ENCODE measurements at places on chromosomes 13 and 19.

- DNase-seq, result peak; percentile 22
Measured at GRCh38 chr13:65868884-65869283, 1361.3 kb downstream of the PCDH9 start.

- DNase-seq, result peak; percentile 37
Measured at GRCh38 chr19:8209462-8210378, 550 bp downstream of the CERS4 start.

DNA sequence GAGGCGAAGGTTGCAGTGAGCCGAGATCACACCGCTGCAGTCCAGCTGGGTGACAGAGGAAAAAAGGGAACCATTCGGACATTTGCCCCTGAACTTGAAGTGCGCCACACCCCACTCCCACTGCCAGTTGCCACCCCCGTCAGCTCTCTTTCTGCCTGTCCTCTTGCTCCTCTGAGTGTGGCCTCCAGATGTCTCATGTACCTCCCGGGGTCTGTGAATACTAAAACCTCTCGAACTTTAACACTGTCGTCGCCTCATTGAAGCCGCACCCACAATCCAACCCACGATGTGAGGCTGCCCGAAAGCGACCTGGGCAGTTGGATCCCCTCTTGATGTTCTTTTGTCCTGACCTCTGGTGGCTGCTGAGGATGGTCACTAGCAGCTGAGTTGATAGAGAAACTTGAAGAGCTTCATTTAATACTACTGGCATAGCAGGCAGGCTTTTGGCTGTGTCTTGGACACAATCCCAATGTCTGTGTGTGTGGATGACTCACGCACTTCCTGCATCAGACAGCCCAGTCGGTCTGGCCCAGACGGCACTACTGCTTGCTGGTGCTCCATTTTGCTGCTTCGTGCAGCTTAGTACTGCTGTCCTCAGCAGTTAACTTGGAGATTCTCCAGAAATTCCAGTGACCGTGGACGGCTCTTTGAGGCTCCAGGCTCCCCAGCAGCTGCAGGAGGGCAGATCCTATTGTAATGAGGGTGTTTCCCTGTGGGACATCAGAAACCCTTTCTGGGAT, 4.2 kb downstream of the FPR3 start:
- peak; percentile 98 for DNase-seq

- no peak for DNase-seq
Measured at GRCh38 chr13:40490086-40490758, 176.2 kb downstream of the FOXO1 start.

DNA sequence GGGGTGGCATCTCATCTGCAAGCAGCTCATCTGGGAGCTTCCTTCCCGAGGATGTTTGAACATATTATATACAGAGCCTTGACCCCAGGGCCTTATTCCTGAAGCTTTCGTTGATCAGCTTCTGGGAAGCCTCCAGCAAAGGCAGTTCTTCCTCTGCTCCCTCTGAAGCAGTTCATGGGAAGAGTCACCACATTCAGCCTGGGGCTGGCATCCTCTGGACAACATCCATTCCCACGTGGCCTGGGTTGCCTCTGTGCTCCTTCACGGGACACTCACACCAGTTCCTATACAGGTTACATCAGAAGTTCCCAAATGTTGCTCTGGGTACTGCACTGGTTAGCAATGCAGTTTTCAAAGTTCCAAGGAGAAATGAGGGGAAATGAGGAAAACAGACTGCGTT, 29.6 kb downstream of the COL4A2 start:
- no peak for DNase-seq

DNA sequence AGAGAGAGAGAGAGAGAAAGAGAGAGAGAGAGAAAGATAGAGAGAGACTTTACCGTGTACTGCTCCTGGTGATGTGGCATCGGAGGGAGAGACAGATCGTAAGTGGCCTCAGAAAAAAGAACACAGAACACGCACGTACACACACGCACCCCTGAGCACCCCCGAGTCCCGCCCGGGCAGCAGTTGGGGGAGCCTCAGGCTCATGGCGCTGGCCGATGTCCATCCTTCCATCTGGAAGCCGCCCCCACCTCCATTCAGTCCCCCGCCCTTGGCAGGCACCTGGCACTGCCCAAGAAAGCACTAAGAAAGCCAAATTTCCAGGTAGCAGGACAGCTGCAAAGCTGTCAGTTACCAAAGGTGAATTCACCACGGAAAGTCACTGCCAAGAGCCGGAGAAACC, 116.9 kb downstream of the IER2 start:
- no peak for DNase-seq

GRCh38 chr19:42422092-42422900, 4.9 kb downstream of the LIPE start:
- DNase-seq, result no peak

DNA sequence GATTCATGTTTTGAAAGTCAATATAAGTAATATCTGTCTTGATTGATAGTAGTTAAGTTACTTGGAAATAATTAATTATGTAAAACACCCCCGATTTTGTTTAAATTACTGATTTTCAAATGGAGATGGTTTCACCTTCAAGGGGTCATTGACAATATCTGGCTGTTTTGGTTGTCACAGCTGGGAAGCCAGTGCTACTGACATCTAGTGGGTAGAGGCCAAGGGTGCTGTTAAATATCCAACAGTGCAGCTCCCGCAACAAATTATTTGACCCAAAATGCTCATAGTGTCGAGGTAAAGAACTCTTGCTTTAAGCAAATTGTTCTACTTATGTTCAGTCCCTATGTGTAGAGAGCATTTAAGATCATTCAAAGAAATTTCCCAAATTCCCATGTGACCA, 50.6 kb upstream of the PCDH20 start:
- DNase-seq, result peak; percentile 15

GRCh38 chr19:2097886-2098327, 1.2 kb downstream of the IZUMO4 start:
- no peak for DNase-seq

GRCh38 chr13:60164234-60164889, 634 bp upstream of the DIAPH3 start:
- DNase-seq, result peak; percentile 12

DNA sequence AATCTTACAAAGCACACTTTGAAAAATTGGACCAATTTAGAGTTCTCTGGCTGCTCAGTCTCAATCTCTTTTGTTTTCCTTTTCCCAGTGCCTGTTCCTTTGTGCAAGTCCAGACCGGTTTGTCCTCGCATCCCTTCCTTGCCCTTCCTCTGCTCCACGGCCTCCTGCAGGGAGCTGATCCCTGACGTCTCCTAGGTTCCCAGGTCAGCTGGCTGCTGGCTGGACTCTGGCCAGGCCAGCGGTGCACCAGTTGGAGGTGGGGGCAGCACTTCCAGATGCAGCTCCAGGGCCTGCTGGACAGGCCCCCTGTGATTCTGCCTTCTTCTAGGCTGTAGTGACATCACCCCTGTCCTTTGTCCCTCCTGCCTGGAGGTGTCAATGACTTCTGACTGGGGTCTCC, 44.0 kb upstream of the KPNA3 start:
- no peak for DNase-seq

GRCh38 chr19:4208385-4209094, 20.8 kb upstream of the EBI3 start:
- peak; percentile 50 for DNase-seq

GRCh38 chr19:32819419-32820400, 49.9 kb downstream of the SLC7A9 start:
- no peak for DNase-seq

DNA sequence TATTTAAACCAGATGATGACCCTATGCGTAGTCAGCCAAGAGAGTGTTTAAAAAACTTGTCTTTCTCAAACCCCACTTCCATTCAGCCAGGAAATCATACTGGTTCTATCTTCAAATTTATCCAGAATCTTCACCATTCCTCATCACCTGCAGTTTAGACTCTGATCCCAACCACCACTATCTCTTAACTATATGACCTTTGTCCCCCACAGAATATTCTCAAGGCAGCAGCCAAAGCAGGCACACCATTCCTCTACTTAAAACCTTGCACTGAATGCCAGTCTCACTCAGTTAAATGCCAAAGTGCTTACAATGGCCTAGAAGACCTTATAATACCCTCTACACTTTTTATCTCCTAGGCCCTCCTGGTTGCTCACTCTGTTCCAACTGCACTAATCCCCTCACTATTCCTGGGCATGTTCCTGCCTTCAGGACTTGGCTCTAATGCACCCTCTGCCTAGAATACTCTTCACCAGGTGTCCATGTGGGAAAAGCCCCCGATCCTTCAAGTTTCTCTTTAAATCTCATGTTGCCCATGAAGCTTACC, 10.1 kb downstream of the SUCLA2 start:
- no peak for DNase-seq

DNA sequence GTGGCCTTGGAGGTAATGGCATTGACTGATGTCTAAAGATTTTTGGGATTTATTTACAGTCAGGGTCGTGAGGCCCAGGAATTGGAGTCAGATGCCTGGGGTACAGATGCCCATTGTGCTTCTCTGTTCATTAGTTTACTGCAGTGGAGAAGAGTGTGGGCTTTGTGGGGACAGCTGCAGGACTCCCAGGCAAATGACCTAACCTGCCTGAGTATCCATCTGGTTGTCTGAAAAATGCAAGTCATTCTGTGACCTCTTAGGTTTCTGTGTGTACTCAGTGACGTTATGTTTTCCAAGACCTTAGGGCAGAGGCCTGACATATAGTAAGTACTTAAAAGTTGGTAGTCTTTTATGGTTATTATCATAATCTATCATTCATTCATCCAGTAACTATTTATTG, 60.5 kb downstream of the SPATA13 start:
- DNase-seq, result peak; percentile 46

DNA sequence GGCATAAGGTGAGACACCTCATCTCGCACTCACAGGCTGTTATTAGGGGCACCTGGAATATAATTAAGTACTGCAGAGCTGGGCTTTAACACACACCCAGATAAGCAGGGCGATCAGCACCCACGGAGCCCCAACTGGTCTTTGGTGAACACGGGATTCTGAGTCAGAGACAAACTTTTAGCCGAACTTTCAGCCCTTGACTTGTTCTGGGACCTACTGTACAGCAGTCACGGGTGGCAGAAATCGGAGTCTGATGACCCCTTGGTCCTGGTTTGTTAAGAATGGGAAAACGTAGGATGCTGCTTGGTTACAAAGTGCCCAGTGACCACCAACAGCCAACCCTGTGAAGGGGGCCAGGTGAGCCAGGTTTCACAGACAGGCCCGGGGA, 9.0 kb downstream of the SH3GL1 start:
- no peak for DNase-seq

GRCh38 chr13:93552596-93552995, 326.0 kb downstream of the GPC6 start:
- DNase-seq, result no peak

- DNase-seq, result no peak
Measured at GRCh38 chr13:95204231-95204765, 97.0 kb downstream of the ABCC4 start.

DNA sequence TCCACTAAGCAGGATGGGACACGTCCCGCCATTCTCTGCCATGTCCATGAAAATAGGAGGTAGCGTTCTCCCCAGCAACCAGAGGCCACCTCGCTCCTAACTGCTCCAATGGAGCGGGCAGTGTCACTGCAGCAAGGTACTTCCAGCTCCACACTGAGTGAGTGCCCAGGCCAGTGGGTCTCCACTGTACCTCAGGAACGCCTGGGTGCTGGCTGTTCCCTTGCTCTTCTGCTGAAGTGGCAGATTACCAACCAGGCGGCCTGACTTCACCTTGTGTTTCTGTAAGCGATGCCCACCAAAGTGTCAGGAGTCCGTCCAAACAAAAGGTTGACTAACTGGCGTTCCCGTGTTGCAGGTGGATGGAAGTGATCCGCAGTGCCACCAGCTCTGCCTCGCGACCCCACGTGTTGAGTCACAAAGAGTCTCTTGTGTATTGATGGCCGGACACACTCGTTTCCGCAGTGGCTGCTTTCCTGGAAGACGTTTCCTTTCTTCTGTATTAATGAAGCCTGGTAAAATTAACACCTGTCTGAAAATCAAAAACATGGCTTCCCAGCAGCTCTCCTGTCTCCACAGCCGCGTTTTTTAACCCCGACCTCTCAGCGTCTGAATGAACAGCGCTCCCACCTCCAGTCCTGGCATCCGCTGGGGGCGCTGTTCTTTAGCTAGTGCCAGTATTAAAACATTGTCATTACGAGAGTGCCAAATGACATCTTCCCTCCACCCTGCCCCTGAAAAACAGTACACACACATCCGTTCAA, 128.8 kb downstream of the STK24 start:
- peak; percentile 13 for DNase-seq

DNA sequence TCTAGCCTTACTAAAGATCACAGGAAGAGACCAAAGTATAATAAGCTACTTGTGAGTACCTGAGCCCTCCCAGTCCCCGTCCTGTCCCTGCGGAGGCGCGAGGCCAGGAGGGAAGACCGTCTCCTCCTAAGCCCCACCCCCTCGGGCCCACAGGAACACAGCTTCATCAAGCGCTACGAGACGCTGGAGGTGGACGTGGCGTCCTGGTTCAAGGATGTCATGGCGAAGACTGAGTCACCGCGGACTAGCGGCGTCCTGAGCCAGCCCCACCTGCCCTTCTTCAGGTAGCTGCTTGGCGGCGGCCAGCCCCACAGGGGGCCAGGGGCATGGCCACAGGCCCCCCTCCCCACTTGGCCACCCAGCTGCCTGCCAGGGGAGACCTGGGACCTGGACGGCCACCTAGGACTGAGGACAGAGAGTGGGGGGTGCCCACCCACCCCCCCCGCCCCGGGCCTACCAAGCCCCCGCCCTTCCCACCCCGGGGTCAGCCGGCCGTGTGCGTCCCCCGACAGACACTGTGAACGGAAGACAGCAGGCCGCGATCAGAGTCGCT, 2.4 kb upstream of the TGFBR3L start:
- no peak for DNase-seq

GRCh38 chr13:43916828-43917227, 37.1 kb downstream of the LACC1 start:
- no peak for DNase-seq

DNA sequence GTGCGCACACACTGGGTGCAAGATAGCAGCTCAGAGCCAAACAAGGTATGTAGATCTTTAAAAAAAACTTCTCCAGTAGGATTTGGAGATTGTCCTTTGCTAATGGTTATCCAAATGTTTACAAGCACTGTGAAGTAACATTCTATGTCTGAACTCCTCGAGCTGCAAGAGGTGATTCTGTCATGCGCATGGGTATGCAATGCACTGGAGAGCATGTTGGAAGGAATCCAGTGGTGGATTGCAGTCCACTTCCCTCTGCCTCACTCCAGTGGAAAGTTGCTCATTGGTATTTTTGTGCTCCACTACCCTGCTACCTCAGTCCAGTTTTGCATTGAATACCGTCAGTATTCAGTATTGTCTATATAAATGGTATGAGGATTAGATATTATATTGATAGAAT, 132.1 kb downstream of the ATP8A2 start:
- no peak for DNase-seq

GRCh38 chr19:46033401-46033800, 7.4 kb downstream of the IGFL4 start:
- no peak for DNase-seq
